Activated B cell treated with CpG ODN at 0.5 μM for 24 hours (primary cell): ENCODE measurements at places on chromosomes 3 and 15.

- DNase-seq = no peak
Measured at GRCh38 chr15:76056931-76057330, 2.9 kb upstream of the TMEM266 start.

GRCh38 chr3:185865247-185865646 lies 40.4 kb upstream of the IGF2BP2 start:
- DNase-seq = no peak

DNA sequence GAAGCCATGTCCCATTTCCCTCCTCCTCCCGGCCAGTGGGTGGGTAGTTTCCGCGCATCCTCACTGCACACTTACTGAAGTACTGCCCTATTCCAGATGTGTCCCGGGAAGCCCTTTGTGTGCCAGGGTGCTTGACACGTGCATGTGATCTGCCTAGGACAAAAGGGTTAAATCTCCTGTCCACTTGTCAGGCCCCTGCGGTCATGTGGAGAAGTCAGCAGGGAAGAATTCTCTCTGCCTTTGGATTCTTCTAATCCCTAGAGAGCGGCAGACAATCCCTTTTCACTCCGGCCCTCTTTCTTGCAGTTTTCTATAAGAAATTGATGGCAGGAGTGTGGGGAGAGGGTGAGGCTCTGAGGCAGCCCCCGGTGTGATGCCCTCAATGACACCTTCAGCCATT lies 19.8 kb downstream of the ST8SIA2 start:
- no peak for DNase-seq

GRCh38 chr15:48250640-48251076 lies 44.6 kb downstream of the SLC12A1 start:
- DNase-seq = no peak
